ENCODE measurements at places on chromosomes 3 and 15.
A peak's percentile ranks its signal among the peaks of the same experiment; 100 is the strongest.

GRCh38 chr3:126961791-126962461 lies 21.0 kb upstream of the PLXNA1 start:
- DNase-seq = peak; percentile 85

GRCh38 chr15:36884936-36885635 lies 215.3 kb downstream of the MEIS2 start:
- DNase-seq = no peak

- DNase-seq = no peak
These were observed 76.8 kb downstream of the SMAD3 start for GRCh38 chr15:67142092-67142766.

GRCh38 chr3:126167566-126167965 lies 12.8 kb downstream of the ALDH1L1 start:
- no peak for DNase-seq

GRCh38 chr3:27644941-27645340 lies 77.2 kb downstream of the EOMES start:
- DNase-seq = no peak

DNA sequence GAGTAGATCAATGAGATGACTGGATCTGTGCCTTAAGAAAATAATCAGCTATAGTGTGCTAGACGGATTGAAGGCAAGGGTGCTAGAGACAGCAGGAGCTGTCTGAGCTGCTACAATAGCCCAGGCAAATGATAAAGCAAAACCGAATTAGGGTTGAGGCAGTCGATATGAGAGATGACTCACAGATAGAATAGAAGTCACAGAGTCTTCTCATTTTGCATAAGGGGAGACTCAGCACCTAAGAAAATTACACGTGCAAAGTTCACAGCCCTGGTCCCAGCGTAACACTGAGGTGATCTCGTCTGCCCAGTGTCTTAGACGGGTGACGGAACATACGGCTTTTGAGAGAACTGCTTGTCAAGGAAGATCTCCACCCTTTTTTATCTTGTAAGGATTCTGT lies 11.6 kb downstream of the LPP start:
- peak; percentile 19 for DNase-seq

DNA sequence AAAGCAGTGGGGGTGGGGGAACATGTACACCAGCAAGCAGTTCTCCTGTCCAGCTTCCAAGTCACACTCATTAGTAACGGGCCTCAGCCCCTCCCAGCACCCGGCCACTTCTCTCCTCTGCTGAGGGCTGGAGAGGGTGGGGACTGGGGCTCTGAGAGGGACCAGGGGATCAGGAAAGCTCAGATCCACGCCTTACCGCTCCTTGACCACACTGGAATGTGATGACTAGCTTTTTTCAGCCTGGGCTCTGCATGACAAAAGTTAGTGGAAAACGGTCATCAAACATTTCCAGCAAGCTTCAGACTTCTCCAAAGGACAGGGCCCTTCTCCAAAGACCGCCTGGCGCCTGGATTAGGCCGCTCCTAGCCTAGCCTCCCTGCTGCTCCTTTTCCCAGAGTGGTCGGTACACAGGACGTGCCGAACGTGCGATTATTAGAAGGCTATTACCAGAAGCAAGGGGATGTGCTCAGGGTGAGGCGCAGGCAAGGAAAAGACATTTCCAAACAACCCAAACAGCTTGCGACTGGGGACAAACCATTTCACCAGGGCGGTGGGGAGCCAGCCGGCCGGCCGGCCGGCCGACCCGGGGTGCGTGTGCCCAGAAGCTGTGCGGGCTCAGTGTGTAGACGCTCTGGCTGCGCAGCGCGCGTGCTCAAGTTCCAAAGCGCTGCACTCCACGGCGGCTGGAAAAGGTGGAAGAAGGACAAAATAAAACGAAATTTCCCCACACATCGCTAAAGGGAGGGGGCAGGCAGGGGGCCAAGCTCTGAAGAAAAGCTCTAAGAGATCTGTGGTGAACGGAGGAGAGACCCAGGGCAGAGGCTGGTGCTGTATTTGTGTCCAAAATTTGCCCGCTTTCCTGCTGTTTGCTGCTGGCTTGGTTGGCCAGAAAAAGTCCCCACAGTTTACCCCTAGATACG lies 51.0 kb upstream of the SSR3 start:
- peak; percentile 48 for DNase-seq

DNA sequence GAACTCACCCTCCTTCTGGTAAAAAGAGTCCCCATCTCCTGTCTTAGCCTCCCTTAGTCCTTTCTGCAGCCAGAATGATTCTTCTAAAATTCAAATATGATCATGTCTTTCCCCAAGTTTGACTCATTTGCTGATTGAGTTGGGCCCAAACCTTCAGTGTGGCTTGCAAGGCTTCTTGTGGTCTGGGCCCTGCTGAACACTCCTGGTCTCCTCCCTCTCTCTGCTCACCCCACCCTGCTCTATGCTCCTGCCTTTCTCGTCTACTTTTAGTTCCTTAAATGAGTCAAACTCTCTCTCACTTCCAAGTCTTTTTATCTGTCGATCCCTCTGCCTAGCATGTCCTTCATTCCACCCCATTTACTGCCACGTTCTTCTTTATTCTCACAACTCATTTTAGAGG lies 72.6 kb downstream of the CCR1 start:
- peak; percentile 36 for DNase-seq

GRCh38 chr3:99246010-99246654 lies 344.6 kb upstream of the DCBLD2 start:
- no peak for DNase-seq
